NCI-H2171 treated with DMSO at 0.1 percent for 48 hours (cell line): ENCODE measurements at places on chromosomes 2 and 18.
A peak's percentile ranks its signal among the peaks of the same experiment; 100 is the strongest.

DNA sequence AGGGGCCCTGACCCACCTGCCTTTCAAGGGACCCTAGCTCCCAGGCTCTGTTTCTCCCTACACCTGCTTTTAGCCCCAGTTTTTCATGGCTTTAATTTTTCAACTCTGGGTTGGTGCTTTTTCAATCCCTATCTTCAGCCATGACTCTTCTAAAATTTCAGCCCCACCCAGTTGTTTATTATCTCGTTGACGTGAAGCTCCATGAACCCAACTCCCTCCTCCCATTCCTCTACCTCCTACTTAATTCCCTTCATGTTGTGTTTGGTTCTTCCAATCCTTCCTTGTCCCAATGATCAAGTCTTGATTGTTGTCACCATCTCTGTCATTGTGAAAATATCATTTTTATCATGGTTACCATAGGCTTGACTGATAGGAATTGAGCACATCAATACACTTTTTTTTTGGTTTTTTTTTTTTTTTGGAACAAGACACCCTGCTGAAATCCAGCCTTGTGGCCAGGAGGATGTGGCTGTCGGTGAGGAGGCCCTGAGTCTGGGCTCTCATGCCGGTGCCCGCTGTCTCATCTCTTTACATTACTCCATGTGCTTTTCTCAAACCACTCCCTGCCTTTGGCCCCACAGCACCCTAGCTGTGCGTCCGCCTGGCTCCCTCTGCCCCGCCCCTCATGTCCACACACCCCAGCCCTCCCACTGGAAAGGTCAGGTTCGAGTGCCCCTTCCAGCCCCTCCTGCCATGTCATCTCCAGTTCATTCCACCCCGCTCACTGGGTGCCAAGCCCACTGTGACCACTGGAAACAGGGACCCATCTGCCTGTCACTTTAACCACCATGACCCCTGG is 39.3 kb downstream of the NAPG start:
- no peak for DNase-seq

GRCh38 chr2:235295831-235296230 is 198.0 kb upstream of the AGAP1 start:
- DNase-seq = no peak

DNA sequence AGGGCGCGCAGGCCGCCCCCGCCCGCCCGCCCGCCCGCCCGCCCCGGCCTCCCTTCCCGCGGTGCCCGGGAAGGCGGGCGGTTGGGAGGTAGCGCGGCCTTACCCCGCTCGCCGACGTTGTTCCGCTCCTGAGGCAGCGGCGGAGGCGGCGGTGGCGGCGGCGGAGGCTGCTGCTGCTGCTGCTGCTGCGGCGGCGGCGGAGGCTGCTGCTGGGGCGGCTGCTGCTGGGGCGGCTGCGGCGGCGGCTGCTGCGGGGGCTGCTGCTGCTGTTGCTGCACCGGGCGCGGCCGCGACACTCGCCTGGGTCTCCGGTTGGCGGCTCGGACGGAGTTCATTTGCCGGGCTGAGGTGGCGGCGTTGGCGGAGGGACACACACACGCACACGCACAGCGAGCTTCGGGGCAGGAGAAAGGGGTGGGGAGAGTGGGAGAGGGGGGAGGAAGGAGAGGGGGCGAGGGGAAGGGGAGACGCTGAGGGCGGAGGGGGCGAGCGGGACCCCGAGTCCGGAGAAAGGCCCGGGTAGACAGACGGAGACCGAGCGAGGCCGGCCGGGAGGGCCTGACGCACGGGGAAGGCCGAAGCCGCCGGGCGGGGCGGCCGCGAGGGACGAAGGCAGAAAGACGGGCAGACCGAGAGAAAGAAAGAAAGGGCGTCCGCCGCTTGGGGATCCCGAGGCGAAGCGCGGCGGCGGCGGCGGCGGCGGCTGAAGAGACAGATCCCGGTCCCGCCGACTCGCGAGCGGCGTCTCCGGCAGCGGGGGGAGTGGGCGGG is 727 bp downstream of the FBXO11 start:
- peak; percentile 48 for DNase-seq

GRCh38 chr2:189347540-189347939 is 93.7 kb upstream of the WDR75 start:
- no peak for DNase-seq

- DNase-seq = no peak
Measured at GRCh38 chr2:221210686-221211085, 361.4 kb downstream of the EPHA4 start.

GRCh38 chr2:38394903-38395341 is 17.8 kb upstream of the ATL2 start:
- DNase-seq = no peak

DNA sequence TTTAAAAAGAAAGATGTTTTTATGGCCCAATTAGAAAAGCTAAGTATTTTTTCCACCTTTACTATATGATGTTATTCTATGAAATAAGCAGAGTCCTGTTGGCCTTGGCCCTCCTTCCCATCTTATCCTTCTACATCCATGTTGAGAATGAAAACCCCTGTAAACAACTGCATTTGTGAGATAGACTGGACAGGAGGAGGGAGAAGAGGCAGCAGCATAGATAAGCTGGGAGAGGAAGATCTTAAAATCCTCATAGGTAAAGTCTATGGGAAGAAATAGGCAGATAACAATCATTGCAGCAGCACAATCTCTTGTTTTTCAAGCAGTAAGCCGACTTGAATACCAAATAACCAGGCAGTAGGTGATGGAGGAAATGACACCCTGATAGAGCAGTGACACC is 207.6 kb upstream of the PARD3B start:
- DNase-seq = no peak
